ENCODE measurements at places on chromosomes 3 and 15.

GRCh38 chr15:90837094-90837493 is 31.3 kb upstream of the FURIN start:
- DNase-seq, result no peak

DNA sequence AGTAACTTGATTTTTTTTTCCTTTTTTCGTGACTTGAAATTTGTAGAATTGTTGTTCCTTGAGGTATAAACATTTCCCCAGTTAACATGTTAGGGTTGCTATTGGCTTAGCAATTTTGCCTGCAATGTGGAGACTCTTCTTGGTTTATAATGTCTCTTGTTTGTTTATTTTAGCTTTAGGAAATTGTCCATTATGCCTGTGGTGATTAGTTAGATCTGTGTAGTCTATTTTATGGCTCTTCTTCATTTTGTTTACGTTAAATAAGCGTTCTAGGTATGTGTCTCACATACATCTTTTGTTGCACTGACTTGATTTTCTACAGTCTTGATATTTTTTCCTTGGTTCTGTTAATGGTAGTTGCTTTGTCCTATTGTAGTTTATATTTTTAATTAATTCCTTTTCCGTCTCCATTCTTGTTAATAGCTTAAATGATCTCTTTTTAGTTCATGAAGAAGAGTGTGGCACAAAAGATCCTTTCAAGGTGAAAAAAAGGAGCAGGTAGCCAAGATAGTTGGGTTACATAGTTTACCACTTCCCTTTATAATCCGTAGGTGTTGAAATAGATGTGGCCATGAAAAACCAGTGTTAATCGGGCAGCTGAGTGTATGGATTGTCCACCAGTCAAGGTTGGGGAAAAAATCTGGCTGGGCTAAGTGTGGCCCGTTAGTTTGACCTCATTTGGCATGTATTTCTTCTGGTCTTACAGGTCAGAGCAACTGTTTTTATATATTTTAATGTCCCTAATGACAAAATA is 12.1 kb downstream of the IQGAP1 start:
- DNase-seq, result no peak

DNA sequence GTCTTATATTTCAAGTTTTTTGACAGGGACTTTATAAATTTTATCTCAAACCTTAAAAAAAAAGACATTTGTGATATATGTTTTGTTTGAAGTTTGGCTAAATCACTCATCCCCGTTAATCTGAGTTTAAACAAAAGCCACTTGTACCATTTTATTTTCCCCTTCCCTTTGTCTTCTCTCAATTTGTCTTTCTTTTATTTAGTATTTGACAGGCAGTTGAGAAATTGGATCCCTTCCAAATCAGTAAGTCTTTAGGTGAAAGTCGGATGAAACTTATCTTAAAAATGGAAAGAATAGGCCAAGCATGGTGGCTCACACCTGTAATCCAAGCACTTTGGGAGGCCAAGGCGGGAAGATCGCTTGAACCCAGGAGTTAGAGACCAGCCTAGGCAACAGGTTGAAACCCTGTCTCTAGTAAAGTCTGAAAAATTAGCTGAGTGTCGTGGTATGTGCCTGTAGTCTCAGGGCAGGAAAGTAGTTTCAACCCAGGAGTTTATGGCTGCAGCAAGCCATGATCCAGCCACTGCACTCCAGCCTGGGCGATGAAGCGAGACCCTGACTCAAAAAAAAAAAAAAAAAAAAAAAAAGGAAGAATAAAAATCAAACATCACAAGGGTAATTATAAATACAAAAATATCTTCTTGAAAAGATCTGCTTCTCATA is 394.6 kb upstream of the TPM1 start:
- DNase-seq, result no peak

DNA sequence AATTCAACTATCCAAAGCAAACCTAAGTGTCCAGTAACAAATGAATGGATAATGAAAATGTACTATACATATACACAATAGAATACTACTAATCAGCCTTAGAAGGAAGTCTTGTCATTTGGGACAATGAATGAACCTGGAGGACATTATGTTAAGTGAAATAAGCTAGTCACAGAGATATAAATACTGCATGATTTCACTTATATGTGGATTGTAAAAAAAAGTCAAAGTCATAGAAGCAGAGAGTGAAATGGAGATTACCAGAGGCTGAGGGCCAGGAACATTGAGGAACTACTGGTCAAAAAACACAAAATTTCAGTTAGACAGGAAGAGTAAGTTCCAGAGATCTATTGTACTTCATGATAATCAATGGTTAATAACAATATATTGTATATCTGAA is 33.6 kb downstream of the MYO5A start:
- DNase-seq, result no peak
